ENCODE measurements at places on chromosomes 5 and 9.

- DNase-seq: peak; percentile 94
Measured at GRCh38 chr9:8733131-8733954, 933.8 kb upstream of the DMAC1 start.

DNA sequence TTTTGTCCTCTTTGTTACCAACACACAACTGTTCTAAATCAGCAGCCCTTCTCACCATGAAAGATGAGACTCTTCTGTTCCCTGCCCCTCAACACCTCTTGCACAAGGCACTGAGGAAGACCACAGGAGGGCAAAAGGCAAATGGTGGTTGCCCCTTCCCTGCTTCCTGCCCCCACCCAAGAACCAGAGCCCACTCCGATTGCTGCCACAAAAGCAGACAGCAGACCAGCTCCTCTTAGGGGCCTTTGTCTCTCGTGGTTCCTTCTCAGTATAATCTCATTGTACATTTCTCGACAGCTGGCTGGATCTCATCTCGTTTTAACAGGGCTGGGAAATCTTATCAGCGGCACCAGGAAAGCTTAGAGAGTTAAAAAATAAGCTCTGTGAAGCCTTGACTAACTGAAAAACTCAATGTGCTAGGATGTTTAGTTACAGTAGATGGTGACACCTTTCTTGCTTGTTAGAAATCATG, 1.1 kb downstream of the MVB12B start:
- peak; percentile 35 for DNase-seq

GRCh38 chr9:104868687-104869404, 59.1 kb downstream of the ABCA1 start:
- peak; percentile 90 for DNase-seq

DNA sequence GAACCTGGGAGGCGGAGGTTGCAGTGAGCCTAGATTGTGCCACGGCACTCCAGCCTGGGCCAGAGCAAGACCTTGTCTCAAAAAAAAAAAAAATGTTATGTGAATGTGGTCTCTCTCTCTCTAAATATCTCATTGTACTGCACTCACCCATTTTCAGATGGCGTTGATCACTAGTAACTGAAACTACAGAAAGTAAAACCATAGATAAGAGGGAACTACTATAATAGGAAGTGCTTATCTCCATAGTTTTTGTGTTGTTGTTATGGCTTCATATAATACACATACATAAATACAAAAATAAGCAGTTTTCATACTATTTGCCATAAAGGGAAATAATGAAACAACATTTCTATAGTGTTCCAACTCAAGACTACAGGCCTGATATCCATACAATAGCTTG, 9.1 kb downstream of the IL31RA start:
- no peak for DNase-seq

- DNase-seq: no peak
Measured at GRCh38 chr9:19186232-19186631, 44.3 kb upstream of the DENND4C start.

DNA sequence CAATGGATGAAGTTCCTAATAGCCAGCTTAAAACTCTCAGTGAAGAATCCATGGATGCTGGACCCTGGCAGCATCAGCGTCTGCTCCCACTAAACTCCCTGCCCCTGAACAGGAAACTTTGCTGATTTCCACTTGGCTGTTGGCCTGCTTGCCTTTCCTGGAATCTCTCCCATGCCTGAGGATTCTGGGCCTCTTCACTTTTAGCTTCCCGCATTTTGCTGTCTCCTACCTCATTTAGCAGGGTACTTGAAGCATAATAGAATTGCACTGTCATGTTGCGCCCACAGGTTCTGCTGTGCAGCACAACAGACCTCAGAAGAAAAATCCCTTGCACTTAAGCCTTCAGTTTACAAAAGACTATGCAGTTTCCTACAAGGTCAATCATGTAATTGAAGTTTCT, 127.6 kb downstream of the DROSHA start:
- no peak for DNase-seq

DNA sequence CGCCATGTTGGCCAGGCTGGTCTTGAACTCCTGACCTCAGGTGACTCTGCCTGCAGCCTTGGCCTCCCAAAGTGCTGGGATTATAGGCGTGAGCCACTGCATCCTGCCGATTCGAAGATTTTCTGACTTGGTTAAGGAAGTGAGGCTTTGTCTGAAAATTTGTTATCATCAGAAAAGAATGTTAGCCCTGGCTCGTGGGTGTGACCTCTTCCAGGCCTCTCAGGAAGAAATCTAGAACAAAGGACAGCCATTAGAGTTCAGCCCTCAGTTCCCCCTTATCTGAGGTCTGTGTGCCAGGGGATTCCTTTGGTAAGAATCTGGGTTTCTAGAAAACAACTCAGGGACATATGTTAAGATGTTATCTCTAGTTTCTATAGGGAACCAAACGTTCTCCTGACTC, 6.2 kb downstream of the OR2S2 start:
- no peak for DNase-seq

DNA sequence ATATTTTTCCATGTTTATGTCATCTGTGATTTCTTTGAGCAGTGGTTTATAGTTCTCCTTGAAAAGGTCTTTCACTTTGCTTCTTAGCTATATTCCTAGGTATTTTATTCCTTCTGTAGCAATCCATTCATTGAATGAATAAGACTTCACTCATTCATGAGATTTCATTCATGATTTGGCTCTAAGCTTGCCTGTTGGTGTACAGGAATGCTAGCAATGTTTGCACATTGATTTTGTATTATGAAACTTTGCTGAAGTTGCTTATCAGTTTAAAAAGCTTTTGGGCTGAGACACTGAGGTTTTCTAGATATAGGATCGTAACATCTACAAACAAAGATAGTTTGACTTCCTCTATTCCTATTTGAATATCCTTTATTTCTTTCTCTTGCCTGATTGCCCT, 15.9 kb downstream of the RLN2 start:
- no peak for DNase-seq

- no peak for DNase-seq
Measured at GRCh38 chr9:89022001-89022759, 30.9 kb downstream of the S1PR3 start.

DNA sequence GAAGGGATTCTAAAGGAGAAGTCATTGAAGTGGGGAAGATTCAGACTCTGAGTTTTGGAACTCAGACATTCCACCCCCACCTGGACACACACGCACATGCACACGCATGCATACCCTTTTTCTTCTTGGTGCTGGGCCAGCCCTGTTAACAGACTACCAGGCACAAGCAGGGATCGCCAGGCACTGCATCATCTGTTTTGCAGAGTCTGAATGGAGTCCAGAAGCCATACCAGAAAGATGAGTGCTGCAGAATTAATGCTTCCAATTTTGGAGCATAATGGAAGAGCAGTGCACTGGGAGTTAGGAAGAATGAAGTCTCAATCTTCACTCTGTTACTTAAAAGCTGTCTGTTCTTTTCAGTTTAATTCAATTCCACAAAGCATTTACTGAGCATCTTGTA, 95.5 kb downstream of the PDE8B start:
- no peak for DNase-seq

GRCh38 chr9:134550584-134550983, 91.0 kb upstream of the COL5A1 start:
- DNase-seq: peak; percentile 26

DNA sequence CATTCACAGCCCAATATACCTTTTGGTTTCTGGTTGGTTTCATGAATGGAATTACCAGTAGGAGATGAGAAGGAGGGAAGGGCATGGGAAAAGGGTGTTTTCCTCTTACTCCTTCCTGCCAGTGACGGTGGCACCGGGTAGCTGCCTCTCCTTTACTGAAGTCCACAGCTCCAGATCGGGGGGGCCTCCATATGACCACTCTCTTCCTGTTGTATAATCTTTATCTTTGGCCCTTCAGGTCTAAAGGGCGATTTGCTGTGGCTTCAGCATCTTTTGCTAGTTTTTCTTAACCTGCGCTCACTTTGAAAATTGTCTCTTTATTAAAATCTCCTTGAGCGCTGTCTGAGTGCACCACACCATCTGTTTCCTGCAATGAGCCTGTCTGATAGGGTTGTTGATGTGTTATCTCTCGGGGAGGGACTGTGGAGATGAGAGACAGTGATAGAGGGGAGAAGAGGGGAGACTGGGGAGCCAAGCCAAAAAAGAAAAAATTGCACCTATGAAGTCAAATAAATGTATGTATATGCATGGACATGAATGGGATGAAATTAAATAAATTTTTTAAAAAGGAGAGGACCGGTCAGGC, 449.3 kb upstream of the KLF4 start:
- no peak for DNase-seq

- no peak for DNase-seq
Measured at GRCh38 chr5:9818340-9818845, 188.2 kb upstream of the TAS2R1 start.

DNA sequence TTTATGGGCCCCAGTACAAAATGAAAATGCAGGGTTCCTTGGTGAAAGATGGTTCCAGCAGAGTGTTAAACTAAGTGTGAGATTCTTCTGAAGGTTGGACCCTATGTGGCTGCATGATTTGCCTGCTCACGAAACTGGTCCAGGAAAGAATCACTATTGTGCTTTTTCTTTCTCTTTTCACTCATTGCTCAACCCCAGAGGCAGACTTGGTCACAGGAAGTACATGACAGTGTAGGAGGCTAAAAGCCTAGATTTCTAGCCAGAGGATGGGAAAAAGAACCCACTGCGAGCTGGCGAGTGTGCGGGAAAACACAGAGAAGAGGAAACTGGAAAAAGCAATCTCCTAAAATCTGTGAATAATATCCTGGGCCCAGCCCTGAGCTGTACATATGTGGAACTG, 18.6 kb downstream of the SLC36A2 start:
- DNase-seq: no peak

DNA sequence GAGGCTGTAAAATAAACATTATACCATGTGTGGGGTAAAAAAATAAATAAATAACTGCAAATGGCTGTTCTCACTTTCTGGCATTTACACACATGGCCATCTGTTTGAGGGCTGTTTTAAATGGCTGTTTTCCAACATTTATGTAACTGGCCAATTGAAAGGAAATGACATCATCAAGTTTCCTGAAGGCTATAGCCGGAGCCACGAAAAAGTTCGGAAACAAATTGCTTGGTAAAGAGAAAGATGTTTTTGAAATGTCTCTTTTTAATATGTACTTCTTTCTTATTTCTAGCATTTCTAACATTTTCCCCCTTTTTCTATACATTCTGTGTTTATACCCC, 95.4 kb upstream of the DAB2 start:
- no peak for DNase-seq

DNA sequence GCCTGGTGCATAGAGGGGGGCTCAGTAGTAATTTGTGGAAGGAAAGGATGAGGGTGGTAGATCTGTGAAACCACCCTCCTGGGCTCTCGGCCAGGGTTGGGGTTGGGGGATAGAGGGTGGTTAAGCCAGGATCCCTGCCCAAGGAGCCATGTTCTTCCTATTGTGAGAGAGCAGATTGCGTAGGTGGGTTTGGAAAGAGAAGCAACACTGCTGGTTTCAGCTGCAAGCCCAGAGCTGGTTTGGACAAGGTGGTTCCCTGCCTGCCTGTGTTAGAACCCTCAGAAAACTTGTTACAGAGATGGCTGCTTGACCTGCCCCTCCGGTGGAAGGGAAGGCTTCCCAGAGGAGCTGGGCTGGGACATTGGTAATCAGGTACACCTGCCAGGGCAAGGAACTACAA, 131.2 kb upstream of the HAND1 start:
- no peak for DNase-seq

GRCh38 chr5:143120460-143121134, 282.9 kb downstream of the NR3C1 start:
- no peak for DNase-seq

GRCh38 chr9:124286292-124286931, 28.7 kb downstream of the NEK6 start:
- no peak for DNase-seq

GRCh38 chr5:73028991-73029595, 73.3 kb downstream of the FCHO2 start:
- no peak for DNase-seq

- DNase-seq: no peak
Measured at GRCh38 chr9:123798195-123798594, 131.7 kb downstream of the DENND1A start.

DNA sequence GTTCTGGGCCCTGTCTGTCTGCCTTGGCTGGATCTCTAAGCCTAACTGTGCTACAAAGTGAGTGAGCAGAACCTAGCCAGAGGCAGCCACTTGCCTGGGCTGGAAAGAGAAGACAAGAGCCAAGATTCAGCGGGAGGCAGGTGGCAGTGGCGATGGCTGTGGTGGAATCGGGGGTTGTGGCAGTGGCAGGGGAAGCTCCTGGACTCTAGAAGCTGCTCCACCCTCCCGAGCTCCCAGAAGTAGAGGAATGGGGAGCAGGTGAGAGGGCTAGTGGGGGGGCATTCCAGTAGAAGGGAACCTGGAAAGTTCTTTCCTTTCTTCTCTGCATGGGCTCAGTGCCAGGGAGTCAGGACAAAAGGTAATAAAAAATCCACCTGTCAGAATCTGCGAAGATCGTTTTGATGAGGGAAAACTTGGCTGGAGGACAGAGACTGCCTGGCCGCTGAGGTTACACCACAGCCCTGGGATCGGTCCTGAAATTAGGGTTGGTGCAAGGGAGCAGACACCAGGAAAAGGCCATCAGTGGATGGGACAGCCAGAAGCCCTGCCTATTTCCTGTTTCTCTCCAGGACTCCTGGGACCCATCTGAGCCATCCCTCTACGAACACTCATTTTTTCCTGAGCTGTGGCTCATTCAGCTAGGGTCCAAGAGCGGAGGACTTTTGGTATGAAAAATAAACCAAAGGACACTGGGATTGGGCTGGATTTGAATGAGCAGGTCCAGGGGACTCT, 1.6 kb downstream of the CRAT start:
- no peak for DNase-seq

GRCh38 chr9:131736431-131736830, 3.4 kb downstream of the RAPGEF1 start:
- DNase-seq: no peak

DNA sequence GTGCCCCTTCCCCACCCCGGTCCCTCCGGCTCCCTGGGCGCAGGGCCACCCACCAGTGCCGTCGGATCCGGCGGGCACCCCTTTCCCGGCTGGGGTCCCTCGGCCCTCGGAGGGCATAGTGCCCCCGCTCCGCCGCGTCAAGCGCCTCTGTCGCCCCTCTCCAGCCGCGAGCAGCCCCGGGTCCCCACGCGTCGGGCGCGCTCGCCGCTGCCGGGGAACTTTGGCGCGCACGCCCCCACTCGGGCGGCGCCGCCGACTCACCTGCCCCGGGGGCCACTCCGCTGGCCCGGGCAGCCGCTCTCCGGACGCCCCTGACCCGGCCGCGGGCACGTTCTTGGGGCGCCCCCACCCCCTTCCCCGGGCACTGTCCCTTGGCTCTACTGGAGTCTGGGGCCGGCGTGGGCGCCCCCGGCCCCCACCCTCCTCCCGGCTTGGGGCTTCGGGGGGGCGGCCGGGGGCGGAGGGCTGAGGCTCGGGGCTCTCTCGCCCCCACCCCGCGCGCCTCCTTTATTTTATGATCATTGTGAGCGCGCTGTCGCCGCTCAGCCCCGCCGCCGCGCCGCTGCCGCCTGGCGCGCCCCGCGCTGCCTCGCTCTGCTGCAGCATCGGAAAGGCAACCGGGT, 1.1 kb upstream of the FAM78A start:
- DNase-seq: peak; percentile 36
